ENCODE measurements at places on chromosomes 4 and X.

DNA sequence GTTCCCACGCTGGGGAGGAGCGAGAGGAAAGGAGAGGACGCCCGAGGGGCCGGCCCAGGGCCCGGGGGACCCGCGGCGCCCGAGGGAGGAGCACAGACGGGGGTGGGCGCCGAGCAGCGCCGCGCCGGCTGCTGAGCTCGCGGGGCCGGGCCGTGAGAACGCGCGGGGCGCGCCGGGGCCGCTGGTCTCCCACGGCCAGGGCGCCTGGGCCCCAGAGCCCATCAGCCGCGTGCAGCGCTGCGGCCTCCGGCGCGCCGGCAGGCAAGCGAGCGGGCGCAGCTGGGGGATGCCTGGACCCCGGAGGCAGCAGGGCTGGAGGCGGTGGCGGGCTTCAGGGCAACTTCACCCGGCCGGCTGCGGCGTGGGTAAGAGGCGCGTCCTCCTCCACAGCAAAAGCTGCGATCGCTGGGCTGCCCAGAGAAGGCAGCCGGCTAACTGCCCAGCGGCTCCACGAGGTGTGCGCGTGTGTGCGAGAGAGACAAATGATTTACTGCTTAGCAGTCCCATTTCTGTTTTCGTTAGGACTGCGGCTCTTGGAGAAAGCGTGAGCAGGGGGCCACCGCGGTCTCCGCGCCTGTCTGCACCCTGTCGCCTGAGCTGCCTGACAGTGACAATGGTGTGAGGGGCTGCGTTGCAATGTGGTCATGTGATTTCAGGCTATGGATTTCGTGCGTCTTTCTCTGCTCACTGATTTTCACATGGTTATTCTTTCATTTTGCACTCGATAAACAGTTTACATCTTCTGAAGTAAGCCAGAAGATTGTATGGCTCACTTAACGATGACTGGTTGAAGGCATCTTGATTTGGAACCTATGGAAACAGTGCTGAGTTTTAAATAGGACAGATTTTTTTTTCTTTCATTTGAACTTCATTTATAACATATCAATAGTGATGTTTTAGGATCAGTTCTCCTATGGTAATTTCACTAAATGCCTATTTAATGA, 1.2 kb downstream of the GUCY1A1 start:
- DNase-seq: peak; percentile 42

DNA sequence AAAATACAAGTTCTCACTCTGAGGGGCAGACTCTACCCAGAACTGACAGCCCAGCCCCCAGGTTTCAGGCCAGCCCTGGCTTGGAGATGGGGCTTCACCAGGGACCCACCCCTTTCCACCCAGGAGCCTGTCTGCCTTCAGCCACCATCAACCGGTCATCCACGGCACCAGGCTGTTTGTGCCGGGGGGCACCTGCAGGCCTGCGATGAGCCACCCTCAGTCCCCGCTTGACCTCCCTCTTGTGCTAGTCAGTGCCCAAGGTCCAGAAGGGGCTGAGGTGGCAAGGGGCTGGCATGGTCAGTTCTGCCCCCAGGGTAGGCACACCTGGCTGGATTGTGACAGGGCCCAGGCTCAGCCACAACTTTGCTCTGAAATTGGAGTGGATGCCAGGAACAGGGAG, 82.1 kb downstream of the ADRA2C start:
- DNase-seq: no peak

DNA sequence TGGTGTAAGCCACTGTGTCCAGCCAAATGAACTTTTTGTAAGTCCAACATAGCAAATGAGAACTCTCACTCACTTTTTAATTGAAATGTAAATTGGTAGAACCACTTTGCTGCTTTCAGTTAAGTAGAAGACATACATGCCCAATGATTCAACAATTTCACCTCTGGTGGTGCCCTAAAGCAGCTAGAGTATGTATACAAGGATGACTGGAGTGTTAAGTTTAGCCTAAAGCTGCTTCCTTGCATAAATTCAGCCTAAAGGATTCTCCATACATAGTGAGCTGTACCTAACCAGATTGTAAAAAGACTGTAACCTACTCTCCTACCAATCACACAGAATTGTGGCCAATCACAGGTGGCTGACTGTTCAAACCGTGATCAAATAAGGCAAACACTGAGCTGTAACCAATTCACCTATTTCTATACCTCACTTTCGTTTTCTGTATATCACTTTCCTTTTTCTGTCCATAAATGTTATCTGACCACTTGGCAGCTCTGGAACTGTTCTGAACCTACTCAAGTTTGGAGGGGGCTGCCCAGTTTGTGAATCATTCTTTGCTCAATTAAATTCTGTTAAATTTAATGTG, 39.9 kb downstream of the PDS5A start:
- peak; percentile 6 for DNase-seq

DNA sequence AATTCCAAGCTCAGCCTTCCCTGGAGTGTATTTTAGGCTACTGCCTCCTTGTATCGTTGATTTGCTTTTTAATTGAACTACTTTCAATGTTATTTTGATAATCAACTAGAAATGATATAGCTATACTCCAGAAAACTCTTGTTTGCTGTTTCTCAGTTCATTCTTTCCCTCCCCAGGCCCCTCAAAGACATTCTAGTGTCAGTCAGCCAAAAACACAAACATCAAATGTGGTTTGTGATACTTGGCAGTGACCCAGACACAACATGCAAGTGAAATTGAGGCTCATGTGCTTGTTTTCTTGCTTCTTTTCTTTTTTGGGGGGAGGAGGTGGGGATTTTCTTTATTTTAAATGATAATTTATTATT, 7.6 kb downstream of the FAT4 start:
- peak; percentile 72 for DNase-seq

- no peak for DNase-seq
These were observed 331.7 kb downstream of the HNRNPD start for GRCh38 chr4:82042042-82042441.

- no peak for DNase-seq
These were observed 22.4 kb upstream of the TSPAN5 start for GRCh38 chr4:98680806-98681205.

DNA sequence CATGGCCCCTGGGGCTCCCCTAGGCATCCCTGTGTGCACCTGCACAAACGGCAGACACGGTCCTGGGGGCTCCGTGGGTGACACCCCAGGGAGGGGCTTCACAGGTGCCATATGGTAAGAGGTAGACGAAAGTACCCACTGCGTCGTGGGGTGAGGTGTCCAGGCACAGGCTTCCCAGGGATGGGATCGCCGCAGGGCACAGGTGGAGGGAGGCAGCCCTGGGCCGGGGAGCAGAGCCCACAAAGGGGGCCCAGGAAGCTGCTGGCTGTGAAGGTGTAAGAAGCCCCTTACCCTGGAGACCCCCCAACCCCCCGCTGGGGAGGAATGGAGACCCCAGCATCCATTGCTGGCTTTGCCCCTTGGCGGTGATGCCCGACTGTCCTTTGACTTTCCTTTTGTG, 10.9 kb downstream of the SH3TC1 start:
- no peak for DNase-seq

DNA sequence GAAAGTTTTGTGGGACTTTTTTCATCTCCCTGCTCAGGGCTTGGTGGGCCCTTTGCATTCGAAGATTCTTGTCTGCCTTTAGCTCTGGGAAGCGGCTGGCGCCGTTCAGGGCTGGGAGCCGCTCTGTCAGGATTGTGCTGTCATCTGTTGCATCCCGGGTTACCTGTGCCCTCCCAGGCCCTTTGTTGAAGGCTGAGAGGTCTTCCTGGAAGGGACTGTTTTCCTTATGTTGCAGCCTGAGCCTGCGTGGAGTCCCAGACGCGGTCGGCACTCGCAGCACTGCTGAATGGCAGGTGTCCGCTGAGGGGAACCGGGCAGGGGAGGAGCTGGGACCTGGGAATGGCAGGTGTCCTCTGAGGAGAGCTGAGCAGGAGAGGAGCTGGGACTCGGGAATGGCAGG, 15.9 kb downstream of the RGS12 start:
- no peak for DNase-seq

DNA sequence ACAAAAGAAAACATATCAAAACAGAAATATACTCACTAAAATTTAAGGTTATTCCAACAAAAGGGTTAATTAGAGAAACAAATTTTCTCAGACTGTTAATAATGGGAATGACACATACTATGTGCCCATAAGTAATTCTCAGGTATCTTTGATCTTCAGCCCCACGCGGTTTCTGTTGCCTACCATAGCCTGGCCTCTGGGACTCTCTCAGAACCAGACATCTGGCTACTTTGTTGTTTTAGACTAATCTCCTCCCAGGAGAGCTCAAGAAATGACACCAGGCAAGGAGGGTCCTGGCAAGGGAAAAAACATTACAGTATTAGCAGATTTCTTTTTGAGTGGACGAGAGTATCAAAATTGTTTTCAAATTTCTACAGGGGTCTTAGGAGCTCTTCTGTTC, 43.7 kb downstream of the SLC10A7 start:
- DNase-seq: no peak

DNA sequence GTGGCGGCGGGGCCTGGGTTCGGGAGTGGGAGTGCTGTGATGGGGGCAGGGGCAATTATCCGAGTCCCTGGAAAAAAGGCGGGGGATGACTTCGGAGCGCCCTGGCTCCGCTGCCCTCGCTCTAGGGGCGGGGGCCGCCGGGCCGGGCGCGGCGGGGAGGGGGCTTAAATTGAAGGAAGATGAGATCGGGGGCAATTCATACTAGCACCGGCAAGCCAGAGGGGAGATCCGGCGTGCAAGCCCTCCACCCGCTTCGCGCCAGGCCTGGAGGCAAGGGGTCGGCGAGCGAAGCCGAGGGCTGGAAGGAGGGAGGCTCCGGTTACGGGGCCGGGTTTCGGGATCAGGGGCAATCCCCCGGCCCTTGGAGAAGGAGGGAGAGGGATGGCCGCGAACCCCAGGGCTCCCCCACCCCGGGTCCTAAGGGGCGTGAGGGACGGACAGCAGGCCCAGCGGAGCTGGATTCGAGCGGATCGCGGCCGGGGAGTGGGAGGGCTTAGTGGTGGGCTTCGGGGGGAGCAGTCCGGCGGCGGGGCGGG, 1.2 kb downstream of the BCORL1 start:
- DNase-seq: no peak

Data from fibroblast of lung (primary cell).